ENCODE measurements at places on chromosomes 3 and 15.

GRCh38 chr3:144244662-144245061, 273.0 kb downstream of the DIPK2A start:
- no peak for DNase-seq

DNA sequence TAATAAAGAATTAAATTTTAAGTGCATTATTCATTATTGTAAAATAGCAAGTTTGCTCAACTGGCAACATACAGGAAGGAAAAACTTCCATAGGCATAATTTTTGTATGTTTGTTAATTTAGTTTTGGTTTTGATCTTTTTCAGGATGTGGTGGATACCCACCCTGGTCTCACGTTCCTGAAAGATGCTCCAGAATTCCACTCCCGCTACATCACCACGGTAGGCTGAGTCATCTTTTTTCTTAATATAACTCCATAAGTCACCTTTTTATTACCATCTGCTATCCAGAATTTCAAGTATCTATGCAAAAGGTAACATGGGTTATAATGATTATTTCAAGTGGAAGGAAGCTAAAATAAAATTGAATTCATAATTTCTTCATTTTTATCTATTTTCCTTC, 104.8 kb downstream of the PPP2R3A start:
- DNase-seq, result no peak

DNA sequence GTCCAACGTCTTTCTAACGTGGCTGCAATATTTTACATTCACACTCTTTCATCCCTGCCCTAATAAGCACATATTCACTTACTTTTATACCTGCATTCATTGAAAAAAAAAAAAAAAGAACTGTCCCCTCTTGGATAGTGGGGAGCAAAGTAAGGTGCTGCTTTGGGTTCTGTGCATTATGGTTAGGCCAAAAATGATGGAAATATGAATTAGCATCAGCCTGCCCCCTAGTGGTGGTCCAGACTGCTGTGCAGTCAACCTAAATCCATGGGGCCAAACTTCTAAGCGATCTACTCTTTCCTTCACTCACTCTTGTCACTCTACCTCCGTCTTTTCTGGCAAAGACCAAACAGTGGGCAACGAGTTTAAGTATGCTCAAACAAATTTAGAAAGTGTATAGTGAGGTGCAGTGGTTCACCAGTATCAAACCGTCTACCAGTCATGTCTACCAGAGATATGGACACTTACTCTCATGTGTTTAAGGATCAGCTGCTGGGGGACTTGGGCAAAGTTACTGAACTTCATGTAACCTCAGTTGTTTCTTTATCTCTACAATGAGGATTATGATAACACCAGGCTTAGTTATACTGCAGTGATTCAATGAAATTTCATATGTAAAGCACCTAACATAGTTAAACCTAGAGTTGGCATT, 61.5 kb upstream of the GRM7 start:
- peak; percentile 8 for DNase-seq

DNA sequence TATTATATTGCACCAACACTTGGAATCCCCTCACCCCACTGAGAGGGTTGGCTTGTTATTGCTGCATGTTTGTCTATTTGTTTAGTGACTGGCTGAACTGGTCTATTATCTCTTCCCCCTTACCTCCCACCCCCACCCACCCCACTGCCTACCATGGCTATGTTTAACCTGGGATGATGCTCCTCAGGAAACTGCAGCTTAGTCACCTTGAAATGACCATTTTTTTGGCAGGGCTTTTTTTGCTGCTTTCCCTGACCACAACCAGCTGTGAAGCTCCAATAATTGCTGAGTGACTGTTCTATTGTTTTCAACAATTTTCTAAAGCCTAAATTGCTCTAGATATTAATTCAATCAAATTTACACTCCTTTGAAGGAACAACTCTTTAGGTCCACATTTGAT, 137.9 kb upstream of the CADM2 start:
- DNase-seq, result no peak

- no peak for DNase-seq
Observed at GRCh38 chr3:109442531-109442930, 105.2 kb upstream of the DPPA4 start.

- DNase-seq, result no peak
Observed at GRCh38 chr3:184733971-184734608, 22.2 kb upstream of the MAGEF1 start.

Measured in SHP77 treated with DMSO at 0.1 percent for 48 hours (cell line).